ENCODE measurements at places on chromosomes 5 and 9. TPM values are rescaled to one million over a fixed set of nuclear protein-coding genes. Genes with fewer than 3 reads are reported as not detected.

Gene BARHL1
- total RNA-seq: not detected

DNA sequence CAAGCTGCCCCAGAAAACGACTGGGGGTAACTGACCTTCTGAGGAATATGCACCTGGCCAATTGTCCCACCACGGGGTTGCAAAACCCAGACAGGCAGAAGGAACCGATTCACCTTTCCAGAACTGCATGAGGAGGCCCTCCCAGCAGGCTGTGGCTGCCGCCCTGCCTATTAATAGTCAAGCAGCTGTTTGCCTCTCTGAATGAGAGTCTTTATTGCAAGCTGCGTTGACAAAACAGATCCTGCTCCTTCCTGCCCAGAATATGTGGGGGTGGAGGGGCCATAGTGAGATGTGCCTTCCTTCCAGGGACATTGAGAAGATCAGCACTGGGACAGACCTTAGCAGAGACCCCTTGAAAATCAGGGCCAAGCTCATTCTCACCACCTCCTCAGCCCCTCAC is 18.3 kb upstream of the TCOF1 start:
- no peak for DNase-seq

GRCh38 chr5:31916327-31916726 is 257.8 kb downstream of the GOLPH3 start:
- no peak for DNase-seq

GRCh38 chr9:105278751-105279150 is 34.3 kb downstream of the SLC44A1 start:
- DNase-seq: no peak

GRCh38 chr5:143757116-143757515 is 54.8 kb upstream of the HMHB1 start:
- no peak for DNase-seq

Gene PCDHGA12
- total RNA-seq: 5.0 TPM

GRCh38 chr9:95783426-95783975 is 92.0 kb upstream of the ERCC6L2 start:
- no peak for DNase-seq

DNA sequence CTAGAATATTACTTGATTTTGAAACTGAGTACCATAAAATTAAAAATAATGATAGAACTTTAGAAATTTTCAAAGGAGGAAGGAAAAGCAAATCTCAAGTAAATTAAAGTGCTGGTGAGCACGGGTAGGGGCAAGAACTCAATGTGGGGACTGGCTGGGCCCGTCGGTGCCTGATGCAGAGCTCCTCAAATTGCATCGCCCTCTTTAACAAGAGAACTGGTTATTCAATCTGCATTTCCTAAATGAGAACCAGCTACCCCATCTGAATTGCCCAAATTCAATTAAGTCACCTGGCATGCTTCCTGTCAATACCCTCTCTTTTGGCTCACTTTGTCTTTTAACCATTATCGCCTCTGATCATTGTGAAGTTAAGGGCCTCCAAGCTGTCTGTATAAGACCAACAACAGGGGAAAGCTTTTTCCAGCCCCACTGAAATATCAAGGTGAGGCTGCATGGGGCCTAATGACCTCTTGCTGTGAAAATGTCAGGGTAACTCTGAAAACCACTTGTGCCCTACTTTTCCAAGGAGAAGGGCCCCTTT is 316.7 kb downstream of the SLIT3 start:
- no peak for DNase-seq

GRCh38 chr5:6905883-6906282 is 192.7 kb downstream of the TENT4A start:
- DNase-seq: no peak

Gene SLC46A2
- 4.2 TPM for total RNA-seq

Measured in ureter (tissue), 1 donor.